ENCODE measurements at places on chromosomes 13 and 19.

DNA sequence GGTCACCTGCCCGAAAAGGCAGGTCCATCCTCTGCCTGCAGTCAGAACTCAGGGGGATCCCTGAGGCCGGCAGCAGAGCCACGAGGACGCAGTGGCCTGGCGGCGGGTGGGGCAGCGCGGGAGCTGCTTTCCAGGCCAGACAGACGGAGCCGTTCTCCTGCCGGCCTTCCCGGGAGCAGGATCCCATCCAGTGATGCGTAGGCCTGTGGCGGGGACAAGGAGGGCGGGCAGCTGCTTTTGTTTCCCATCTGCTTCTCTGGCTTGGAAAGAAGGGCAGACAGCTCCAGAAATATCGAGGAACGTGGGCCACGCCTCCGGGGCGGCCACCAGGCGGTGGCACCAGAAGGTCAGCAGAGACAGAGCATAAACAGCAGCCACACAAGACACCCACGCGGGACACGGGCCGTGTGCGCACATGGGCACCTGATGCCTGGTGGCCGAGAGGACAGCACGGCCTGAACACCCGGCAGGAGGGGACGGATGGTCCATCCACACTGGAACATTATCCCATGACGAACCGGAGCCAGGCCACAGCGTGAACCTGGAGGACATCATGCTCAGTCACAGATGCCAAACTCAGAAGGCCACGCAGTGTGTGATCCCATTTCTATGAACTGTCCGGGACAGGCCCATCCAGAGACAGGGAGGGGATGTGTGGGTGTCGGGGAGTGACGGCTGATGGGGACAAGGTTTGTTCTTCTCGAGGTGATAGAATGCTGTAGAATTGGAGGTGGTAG lies 13.9 kb upstream of the MKNK2 start:
- H3K4me1 ChIP-seq = peaks cover 25% of the 10 kb centered on the region
- DNase-seq = peak; percentile 3
- no peaks in the 10 kb centered on the region for H3K36me3 ChIP-seq
- no peaks in the 10 kb centered on the region for H3K27me3 ChIP-seq

GRCh38 chr19:4042731-4043082 lies 24.0 kb downstream of the ZBTB7A start:
- H3K36me3 ChIP-seq = no peaks in the 10 kb centered on the region
- H3K27ac ChIP-seq = no peak overlapping the region
- DNase-seq = no peak
- H3K27me3 ChIP-seq = no peaks in the 10 kb centered on the region
- H3K4me3 ChIP-seq = no peak overlapping the region
- no peaks in the 10 kb centered on the region for H3K4me1 ChIP-seq

DNA sequence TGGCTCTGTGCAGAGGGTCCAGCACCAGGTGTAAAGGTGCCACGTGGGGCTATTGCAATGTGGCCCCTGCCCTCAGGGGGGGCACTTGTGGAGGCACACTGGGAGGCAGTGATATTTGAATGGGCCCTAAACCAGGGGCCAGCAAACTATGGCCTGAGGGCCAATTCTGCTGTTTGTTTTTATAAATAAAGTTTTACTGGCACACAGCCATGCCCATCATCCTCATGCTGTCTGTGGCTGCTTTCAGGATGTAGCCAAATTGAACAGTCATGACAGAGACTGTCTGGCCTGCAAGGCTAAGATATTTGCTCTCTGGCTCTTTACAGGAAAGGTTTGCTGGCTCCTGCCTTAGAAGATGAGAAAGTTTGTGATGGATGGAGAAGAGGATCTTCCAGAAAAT lies 33.9 kb upstream of the RANBP3 start:
- no peaks in the 10 kb centered on the region for H3K4me1 ChIP-seq
- DNase-seq = no peak
- no peak overlapping the region for H3K27ac ChIP-seq
- no peak overlapping the region for H3K4me3 ChIP-seq
- H3K27me3 ChIP-seq = no peaks in the 10 kb centered on the region

DNA sequence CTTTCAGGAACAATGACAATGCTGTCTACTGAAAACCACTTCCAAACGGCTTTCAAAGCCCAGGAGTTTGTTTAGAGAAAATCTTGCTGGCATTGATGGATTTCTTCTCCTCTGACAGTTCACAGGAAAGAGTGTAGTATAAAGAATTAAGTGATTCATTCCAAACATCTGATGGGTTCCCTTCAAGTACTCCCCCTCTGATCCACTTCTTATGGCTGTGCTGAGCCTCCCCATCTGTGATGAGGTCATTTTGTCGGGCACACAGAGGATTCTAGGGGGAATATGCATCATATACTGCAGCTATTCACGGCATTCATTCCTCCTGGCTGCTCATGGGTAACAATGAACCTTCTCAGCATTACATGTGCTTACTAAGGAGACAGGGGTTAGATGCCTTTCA lies 107.9 kb downstream of the RGCC start:
- no peak overlapping the region for H3K4me3 ChIP-seq
- H3K27me3 ChIP-seq = no peaks in the 10 kb centered on the region
- peaks cover 27% of the 10 kb centered on the region for H3K4me1 ChIP-seq
- H3K36me3 ChIP-seq = no peaks in the 10 kb centered on the region
- H3K27ac ChIP-seq = no peak overlapping the region

- H3K4me1 ChIP-seq = no peaks in the 10 kb centered on the region
- DNase-seq = no peak
- no peaks in the 10 kb centered on the region for H3K27me3 ChIP-seq
- H3K4me3 ChIP-seq = no peak overlapping the region
Observed at GRCh38 chr19:3115411-3115810, 20.4 kb upstream of the GNA15 start.

DNA sequence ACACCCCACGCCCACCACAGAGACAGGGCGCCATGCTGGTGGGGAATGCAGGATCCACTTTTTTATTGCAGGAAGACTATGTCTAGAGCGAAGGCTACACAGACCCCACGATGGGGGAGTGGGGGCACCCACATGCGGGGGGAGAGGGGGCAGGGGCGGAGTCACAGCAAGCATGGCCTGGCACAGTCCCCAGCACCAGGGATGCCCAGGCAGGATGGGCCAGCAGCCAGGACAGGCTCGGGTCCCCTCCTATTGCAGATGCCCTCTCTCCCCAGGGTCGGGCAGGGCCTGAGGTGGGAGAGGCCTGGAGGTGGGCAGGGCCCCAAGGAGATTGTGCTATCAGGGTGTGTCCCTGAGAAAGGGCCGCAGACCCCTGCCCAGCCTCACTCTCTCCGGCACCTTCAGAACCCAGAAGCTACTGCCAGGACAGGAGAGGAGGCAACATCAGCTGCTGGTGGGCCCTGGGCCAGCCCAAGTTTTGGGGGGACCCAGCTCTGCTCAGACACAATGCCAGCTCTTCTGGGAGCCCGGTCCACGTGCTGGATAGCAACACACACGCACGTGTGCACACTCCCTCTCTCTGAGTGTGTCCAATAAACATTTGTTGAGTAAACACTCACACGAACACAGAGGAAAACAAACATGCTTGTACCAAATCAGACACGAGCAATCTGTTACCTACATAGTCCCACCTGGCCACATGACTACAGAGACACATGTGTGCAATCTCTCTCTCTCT lies 6.5 kb downstream of the DIRAS1 start:
- H3K27ac ChIP-seq = no peak overlapping the region
- peaks cover 3% of the 10 kb centered on the region for H3K27me3 ChIP-seq
- no peaks in the 10 kb centered on the region for H3K36me3 ChIP-seq
- H3K4me1 ChIP-seq = no peaks in the 10 kb centered on the region

DNA sequence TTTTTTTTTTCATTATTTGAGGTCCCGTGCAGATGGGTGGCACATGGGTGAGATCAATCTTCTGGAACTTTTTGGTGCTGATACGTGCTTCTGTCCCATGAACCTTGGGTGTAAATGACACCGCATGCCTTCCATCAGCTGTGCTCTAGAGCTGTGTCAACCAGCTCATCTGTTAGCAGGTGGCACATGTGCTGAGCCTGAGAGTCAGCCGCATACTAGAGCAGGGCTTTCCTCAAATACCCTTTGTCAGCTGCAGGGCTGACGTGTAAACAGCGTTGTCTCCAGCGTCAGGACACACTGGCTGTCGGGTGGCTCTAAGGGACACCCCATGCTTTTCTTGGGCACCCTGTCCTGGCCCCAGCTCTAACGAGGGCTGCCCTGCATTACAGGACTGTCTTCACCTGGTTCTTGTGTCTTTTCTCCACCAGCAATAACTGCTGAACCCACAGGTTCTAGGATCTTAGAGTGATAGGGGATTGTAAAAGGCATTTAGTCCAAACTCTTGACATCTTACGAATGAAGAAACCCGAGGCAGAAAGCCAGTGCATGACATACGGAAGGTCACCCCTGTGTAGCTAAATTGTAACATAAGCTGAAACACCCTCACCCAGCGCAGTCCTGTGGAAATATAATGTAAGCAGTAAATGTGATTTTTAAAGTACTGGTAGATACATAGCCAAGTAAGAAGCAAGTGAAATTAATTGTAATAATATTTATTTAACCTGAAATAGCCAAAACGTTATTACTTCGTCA lies 119.5 kb downstream of the LRCH1 start:
- DNase-seq = no peak
- H3K36me3 ChIP-seq = no peaks in the 10 kb centered on the region
- H3K4me1 ChIP-seq = peaks cover 5% of the 10 kb centered on the region
- H3K4me3 ChIP-seq = no peak overlapping the region
- no peaks in the 10 kb centered on the region for H3K27me3 ChIP-seq

DNA sequence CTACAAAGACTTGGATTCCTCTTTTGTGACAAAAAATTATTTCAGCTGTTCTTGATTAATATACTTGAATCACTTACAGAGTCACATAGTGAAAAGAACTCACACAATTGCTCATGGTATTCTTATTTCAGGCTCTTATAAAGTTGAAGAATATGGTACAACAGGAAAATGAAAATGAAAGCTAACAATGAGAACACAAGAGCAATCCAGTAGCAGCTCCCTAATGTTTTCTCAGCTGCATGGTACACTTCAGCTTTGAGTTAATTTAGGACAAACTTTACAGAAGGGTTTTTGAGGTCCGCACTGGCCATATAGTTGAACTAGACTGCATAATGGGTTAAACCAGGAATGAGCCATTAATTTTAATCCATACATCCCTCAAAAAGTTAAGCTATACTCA lies 1261.8 kb downstream of the SLITRK5 start:
- H3K4me1 ChIP-seq = no peaks in the 10 kb centered on the region
- H3K27me3 ChIP-seq = no peaks in the 10 kb centered on the region
- DNase-seq = no peak

- no peak overlapping the region for H3K27ac ChIP-seq
- no peak overlapping the region for H3K4me3 ChIP-seq
- H3K36me3 ChIP-seq = no peaks in the 10 kb centered on the region
- H3K27me3 ChIP-seq = no peaks in the 10 kb centered on the region
- no peaks in the 10 kb centered on the region for H3K4me1 ChIP-seq
Observed at GRCh38 chr13:69092615-69093322, 1014.9 kb upstream of the ATXN8OS start.

DNA sequence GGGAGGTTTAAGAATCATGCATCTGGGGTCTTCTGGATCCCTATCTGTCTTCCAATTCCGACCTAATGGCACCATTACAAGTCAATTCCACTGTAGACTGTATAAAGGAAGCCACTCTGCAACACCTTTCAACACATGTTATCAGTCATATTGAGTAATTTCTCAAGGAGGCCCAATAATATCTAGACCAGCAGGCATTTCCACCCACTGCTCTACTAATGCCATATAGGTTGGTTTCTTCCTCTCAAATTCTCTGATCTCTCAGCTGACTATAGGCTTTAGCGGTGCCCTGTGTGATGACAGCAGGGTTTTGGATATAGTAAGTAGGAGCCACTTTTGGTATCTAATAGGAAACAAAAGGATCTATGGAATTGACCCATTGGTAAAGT lies 12.4 kb upstream of the ITM2B start:
- H3K4me3 ChIP-seq = no peak overlapping the region
- DNase-seq = no peak
- no peaks in the 10 kb centered on the region for H3K36me3 ChIP-seq
- peaks cover 7% of the 10 kb centered on the region for H3K4me1 ChIP-seq
- H3K27me3 ChIP-seq = no peaks in the 10 kb centered on the region
- peak overlapping the region; percentile 67 for H3K27ac ChIP-seq

GRCh38 chr13:84812078-84812477 lies 929.8 kb upstream of the SLITRK1 start:
- no peaks in the 10 kb centered on the region for H3K27me3 ChIP-seq
- H3K36me3 ChIP-seq = no peaks in the 10 kb centered on the region
- no peak for DNase-seq

DNA sequence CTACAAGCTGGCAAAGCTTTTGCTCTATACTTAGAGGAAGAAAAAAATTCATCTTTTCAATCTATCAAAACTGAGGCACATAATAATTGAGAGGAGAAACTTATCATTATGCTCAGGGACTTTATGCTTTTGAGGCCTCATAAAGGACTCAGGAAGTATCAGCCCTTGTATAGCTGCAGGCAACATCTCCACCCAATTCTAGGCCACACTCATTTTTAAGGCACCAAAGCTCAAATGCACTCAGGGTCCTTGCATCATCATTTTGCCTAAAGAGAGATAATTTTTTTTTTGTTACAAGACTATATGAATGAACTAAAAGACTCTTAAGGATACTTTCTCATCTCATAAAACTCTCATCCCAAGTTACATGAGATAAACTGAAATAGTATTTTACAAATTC lies 78.5 kb downstream of the PCDH9 start:
- H3K27ac ChIP-seq = no peak overlapping the region
- no peaks in the 10 kb centered on the region for H3K4me1 ChIP-seq
- no peaks in the 10 kb centered on the region for H3K36me3 ChIP-seq
- no peaks in the 10 kb centered on the region for H3K27me3 ChIP-seq
- DNase-seq = no peak

GRCh38 chr19:7006135-7006704 lies 15.0 kb downstream of the MBD3L2B start:
- H3K27me3 ChIP-seq = no peaks in the 10 kb centered on the region
- DNase-seq = no peak
- no peaks in the 10 kb centered on the region for H3K4me1 ChIP-seq
- H3K36me3 ChIP-seq = no peaks in the 10 kb centered on the region

- no peaks in the 10 kb centered on the region for H3K27me3 ChIP-seq
- no peak for DNase-seq
- H3K4me1 ChIP-seq = no peaks in the 10 kb centered on the region
- no peak overlapping the region for H3K4me3 ChIP-seq
Observed at GRCh38 chr13:112975401-112975939, 6.5 kb downstream of the MCF2L start.
